ENCODE measurements at places on chromosomes 7 and 10. TPM values are rescaled to one million over a fixed set of nuclear protein-coding genes. Genes with fewer than 3 reads are reported as not detected.

GRCh38 chr7:45259966-45260646 lies 102.5 kb downstream of the RAMP3 start:
- DNase-seq, result no peak

DNA sequence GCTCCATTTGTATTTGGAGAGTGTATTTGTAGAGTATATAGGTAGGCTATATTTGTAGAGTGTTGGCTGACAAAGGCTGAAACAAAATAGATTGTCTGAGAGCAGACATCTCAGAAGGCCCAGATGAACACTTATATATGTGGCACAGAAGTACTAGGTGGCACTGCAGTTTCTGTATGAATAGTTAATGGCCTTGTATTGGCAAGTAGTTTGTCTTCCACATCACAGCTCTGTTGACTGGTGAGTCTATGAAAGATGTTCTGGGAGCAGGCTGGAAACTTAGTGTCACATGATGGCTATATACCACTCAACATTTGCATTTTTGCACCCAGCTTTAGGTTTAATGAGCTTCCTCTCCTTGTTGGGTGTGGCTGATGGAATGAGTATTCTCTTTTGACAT lies 51.9 kb downstream of the CCNY start:
- DNase-seq, result no peak

- DNase-seq, result peak; percentile 92
Measured at GRCh38 chr10:93199191-93199751, 125.6 kb downstream of the CYP26A1 start.

DNA sequence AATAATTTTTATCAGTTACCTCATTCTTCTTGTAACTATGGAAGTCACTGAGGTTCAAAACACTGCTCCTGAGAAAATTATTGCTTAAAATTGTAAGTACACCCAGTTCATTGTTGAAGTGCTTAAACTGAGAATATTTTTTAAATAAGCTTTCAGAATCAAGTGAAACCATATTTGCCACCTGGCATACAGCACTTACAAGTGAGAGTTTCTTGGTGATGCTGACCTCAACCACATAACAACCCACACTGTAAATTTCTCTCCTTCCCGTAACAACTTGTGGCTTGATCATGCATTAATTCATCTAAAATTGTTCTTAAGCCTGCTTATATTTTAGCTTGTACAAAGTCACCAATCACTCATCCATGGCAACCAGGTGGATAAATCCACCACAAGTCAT lies 34.0 kb downstream of the IMMP2L start:
- no peak for DNase-seq

GRCh38 chr7:47416492-47417480 lies 165.1 kb downstream of the TNS3 start:
- DNase-seq, result no peak

OPN1SW gene
- total RNA-seq, result not detected
